ENCODE measurements at places on chromosomes 11 and 22.
A peak's percentile ranks its signal among the peaks of the same experiment; 100 is the strongest.

DNA sequence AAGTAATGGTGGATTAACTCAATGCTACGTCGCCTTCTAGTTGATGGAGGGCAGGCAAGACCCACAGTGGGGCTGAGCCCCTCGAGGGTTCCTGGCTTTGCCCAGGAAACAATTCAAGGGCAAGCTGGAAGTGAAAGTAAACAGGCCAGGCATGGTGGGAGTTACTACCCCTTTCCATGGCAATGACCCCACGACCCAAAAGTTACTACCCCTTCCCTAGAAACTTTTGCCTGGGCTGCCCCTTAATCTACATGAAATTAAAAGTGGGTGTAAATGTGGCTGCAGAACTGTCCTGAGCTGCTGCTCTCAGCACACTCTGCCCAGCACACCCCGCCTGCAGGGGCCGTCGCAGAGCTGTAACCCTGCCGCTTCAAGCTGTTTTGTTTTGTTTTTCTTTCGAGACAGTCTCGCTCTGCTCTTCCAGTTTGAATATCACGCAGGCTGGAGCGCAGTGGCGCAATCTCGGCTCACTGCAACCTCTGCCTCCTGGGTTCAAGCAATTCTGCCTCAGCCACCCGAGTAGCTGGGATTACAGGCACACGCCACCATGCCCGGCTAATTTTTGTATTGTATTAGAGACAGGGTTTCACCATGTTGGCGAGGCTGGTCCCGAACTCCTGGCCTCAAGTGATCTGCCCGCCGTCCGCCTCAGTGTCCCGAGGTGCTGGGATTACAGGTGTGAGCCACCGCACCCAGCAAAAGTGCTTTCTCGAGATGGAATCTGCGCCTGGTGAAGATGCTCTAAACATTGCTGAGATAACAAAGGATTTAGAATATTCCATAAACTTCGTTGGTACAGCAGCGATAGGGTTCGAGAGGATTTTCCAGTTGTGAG is 5.9 kb upstream of the RNH1 start:
- H3K36me3 ChIP-seq, result no peaks in the 10 kb centered on the region
- H3K4me3 ChIP-seq, result no peak overlapping the region
- no peak for DNase-seq

GRCh38 chr11:120715239-120715638 is 203.7 kb downstream of the GRIK4 start:
- H3K4me3 ChIP-seq, result no peak overlapping the region
- no peak overlapping the region for H3K27ac ChIP-seq
- H3K36me3 ChIP-seq, result no peaks in the 10 kb centered on the region
- DNase-seq, result no peak

DNA sequence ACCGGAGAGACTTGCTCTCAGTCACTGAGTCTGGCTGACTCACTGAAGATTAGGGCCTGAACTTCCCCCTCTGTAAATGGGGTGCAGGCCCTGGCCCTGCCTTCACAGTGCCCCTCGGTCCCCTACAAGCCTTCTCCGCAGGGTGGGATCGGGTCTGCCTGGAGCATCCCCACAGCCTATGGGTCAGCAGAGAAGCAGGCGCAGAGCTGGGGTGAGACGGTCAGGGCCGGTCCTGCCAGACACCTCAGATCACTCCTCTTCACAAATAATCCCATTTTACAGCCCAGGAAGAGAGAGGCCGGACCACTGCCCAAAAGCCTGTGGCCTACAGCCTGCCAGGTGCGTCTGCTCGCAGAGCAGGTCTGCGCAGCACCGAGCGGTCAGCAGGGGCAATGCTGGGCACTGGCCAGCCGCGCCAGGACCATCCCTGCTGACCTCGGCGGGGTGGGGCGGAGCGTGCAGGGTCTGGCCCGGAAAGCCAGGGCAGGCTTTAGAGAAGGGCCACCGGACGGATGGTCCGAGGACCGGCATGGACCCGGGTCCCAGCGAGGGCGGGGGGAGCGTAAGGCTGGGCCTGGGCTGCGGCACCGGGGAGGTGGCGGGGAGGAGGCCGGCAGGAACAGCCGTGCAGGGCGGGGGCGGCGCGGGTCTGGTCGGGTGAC is 522 bp upstream of the SEPTIN5 start:
- peak overlapping the region; percentile 33 for H3K4me3 ChIP-seq
- no peaks in the 10 kb centered on the region for H3K27me3 ChIP-seq
- no peak overlapping the region for H3K27ac ChIP-seq
- no peaks in the 10 kb centered on the region for H3K4me1 ChIP-seq
- H3K36me3 ChIP-seq, result no peaks in the 10 kb centered on the region

- no peak overlapping the region for H3K27ac ChIP-seq
- peak; percentile 26 for DNase-seq
- H3K36me3 ChIP-seq, result no peaks in the 10 kb centered on the region
- no peaks in the 10 kb centered on the region for H3K4me1 ChIP-seq
- no peak overlapping the region for H3K4me3 ChIP-seq
Measured at GRCh38 chr11:76598426-76598839, 72.1 kb downstream of the LRRC32 start.

DNA sequence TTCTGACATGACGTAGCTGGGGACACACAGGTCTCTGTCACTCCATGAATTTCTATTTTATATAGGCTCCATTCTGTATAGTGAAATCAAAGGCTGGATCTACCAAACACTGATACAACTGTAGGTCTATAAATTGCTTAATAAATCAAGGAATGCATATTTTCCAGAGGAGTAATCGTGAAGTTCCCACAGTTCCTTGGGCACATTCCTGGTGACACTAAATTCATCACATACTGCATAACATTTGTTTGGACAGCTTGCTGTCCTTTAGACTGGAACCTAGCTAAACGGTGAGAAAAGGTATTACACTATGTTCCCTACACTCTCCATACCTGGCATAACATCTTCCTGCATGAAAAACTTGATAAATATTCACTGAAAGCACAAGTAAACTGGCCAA is 41.6 kb upstream of the UCP3 start:
- H3K27me3 ChIP-seq, result no peaks in the 10 kb centered on the region
- DNase-seq, result no peak

DNA sequence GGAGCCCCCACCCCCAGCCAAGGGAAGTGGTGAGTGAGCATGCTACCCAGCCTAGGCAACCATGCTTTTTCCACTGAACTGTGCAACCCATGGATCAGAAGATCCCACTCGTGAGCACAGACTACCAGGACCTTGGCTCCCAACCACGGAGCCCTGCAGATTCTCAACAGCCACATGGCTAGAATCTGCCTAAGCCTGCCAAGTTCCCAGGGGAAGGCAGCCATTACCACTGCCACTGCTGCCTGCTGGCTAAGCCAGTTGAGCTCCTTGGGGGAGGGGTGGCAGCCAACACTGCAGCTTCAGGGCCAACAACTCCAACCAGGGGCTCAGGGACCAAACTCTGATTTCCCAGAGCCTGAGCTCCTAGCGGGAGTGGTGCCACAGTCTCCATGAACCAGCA is 195.8 kb downstream of the DLG2 start:
- H3K4me3 ChIP-seq, result no peak overlapping the region
- no peaks in the 10 kb centered on the region for H3K36me3 ChIP-seq
- DNase-seq, result no peak
- no peaks in the 10 kb centered on the region for H3K27me3 ChIP-seq

GRCh38 chr22:40036591-40037225 is 42.0 kb downstream of the FAM83F start:
- H3K4me3 ChIP-seq, result no peak overlapping the region
- no peak overlapping the region for H3K27ac ChIP-seq
- DNase-seq, result peak; percentile 32
- no peaks in the 10 kb centered on the region for H3K4me1 ChIP-seq
- no peaks in the 10 kb centered on the region for H3K27me3 ChIP-seq
- no peaks in the 10 kb centered on the region for H3K36me3 ChIP-seq

- H3K27ac ChIP-seq, result no peak overlapping the region
- H3K36me3 ChIP-seq, result no peaks in the 10 kb centered on the region
- DNase-seq, result no peak
- no peak overlapping the region for H3K4me3 ChIP-seq
Measured at GRCh38 chr11:39917256-39917655, 1542.2 kb downstream of the LRRC4C start.

- H3K4me1 ChIP-seq, result no peaks in the 10 kb centered on the region
- no peaks in the 10 kb centered on the region for H3K36me3 ChIP-seq
- H3K27ac ChIP-seq, result no peak overlapping the region
- no peaks in the 10 kb centered on the region for H3K27me3 ChIP-seq
- DNase-seq, result no peak
Measured at GRCh38 chr11:57491371-57492061, 24.0 kb downstream of the SLC43A1 start.

- no peaks in the 10 kb centered on the region for H3K4me1 ChIP-seq
- no peak for DNase-seq
- H3K27ac ChIP-seq, result no peak overlapping the region
Measured at GRCh38 chr11:35011389-35011788, 95.0 kb downstream of the PDHX start.

DNA sequence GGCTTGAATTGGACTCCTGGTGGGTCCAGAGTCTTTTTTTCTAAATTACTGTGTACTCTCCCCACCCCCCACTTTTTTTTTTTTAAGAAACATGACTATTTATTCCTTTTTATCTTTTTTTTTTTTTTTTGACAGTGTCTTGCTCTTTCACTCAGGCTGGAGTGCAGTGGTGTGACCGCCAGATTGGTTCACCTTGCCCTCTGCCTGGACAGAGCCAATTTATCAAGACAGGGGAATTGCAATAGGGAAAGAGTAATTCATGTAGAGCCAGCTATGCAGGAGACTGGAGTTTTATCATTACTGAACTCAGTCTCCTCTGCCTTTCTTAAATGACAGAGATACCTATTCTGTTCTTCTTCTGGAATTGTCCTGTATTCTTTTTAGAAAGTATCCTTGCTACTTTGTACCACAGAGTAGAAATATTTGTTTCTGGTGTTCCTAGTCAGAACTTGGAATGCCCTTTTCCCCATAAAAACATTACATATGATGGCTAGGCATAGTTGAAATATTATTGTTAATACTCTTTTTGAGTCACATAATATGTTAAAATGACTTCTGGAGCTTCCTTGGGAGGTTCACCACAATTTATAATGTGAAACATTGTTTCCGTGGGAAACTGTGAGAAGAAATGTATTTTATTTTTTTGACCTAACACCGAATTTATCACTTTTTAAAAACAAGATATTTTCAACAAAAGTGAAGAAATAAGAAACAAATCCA is 95.6 kb downstream of the UVRAG start:
- no peak overlapping the region for H3K4me3 ChIP-seq
- no peaks in the 10 kb centered on the region for H3K27me3 ChIP-seq
- no peaks in the 10 kb centered on the region for H3K36me3 ChIP-seq
- H3K27ac ChIP-seq, result no peak overlapping the region

GRCh38 chr11:13261591-13262061 is 16.0 kb upstream of the BMAL1 start:
- H3K27ac ChIP-seq, result peak overlapping the region; percentile 82
- no peak overlapping the region for H3K4me3 ChIP-seq
- no peaks in the 10 kb centered on the region for H3K4me1 ChIP-seq
- DNase-seq, result peak; percentile 32
- H3K36me3 ChIP-seq, result no peaks in the 10 kb centered on the region

DNA sequence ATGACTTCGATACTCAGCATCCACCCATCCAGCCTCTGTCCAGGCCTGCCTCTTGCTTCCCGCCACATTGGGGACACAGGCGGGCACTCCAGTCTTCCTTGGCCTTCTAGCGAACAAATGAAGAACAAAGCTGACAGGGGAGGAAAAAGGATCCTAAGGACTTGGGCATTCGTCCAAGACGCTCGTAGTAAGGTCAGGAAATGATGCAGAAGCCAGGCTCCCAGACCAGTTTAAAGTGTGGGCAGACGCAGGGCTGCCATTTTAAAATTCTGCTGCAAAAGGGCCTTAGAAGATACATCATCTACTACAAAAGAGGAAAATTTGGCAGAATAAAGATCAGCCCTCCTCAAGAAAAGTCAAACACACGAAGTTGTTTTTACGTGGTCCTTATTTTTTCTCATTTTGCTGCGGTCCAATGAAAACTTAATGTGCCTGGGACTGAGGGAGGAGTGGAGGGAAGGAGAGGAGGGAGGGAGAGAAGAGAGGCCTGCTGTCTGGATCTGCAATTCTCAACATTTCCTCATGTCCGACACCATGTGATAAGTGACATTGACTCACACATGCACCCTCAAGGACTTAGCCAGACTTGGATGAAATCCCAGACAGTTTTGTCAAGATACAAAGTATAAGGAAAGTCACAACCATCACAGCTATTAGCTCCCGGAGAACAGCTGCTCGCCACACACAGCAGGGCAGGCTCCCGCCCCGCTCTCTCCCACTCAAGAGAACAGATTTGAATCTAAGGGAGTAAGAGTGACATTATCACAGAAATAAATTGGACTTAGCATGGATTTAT is 5.7 kb downstream of the DNAL4 start:
- H3K27me3 ChIP-seq, result no peaks in the 10 kb centered on the region
- peak overlapping the region; percentile 58 for H3K27ac ChIP-seq
- no peak overlapping the region for H3K4me3 ChIP-seq

- DNase-seq, result peak; percentile 55
- H3K27ac ChIP-seq, result peak overlapping the region; percentile 94
- no peak overlapping the region for H3K4me3 ChIP-seq
- peaks cover 27% of the 10 kb centered on the region for H3K4me1 ChIP-seq
- no peaks in the 10 kb centered on the region for H3K27me3 ChIP-seq
Measured at GRCh38 chr22:50303848-50304527, 3.5 kb downstream of the PLXNB2 start.

- H3K4me3 ChIP-seq, result no peak overlapping the region
- H3K4me1 ChIP-seq, result no peaks in the 10 kb centered on the region
- no peak overlapping the region for H3K27ac ChIP-seq
- DNase-seq, result no peak
- no peaks in the 10 kb centered on the region for H3K36me3 ChIP-seq
Measured at GRCh38 chr22:47280301-47280700, 517.9 kb downstream of the TBC1D22A start.

DNA sequence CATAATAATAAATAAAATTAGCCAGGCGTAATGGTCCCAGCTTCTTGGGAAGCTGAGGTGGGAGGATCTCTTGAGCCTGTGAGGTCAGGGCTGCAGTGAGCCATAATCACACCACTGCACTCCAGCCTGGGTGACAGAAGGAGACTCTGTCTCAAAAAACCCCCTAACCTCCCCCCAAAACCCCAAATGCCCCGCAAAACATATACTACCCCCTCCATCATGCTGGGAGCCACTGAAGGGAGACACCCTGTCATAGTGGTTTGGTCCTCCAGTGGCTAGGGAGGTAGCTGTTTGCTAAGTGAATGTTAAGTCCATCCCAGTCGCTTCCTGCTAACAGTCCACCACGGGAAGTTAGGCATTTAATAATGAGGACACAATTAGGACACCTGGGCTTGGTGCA is 125.0 kb downstream of the ABTB2 start:
- no peaks in the 10 kb centered on the region for H3K36me3 ChIP-seq
- H3K27ac ChIP-seq, result no peak overlapping the region
- no peaks in the 10 kb centered on the region for H3K4me1 ChIP-seq
- no peak overlapping the region for H3K4me3 ChIP-seq
- no peak for DNase-seq

All from uterus (tissue), 4 donors.